ENCODE measurements at places on chromosomes 1 and 21. TPM values are rescaled to one million over a fixed set of nuclear protein-coding genes. Genes with fewer than 3 reads are reported as not detected.

ZRANB2 gene
- 118 TPM for total RNA-seq

AMY1B gene
- total RNA-seq = not detected

TRIM67 gene
- total RNA-seq = not detected

GBP6 gene
- total RNA-seq = 0.19 TPM

GPR37L1 gene
- total RNA-seq = not detected

PPP2R5A gene
- 44.0 TPM for total RNA-seq

PLA2G5 gene
- total RNA-seq = not detected

NPHS2 gene
- not detected for total RNA-seq

IPP gene
- 12.3 TPM for total RNA-seq
